Activated CD4-positive, alpha-beta T cell treated with anti-CD3 and anti-CD28 coated beads, Interleukin-2, amount 10 ng/mL, durations not matched to agents 7 days and 5 days (primary cell): ENCODE measurements at places on chromosomes 13 and 19. TPM values are rescaled to one million over a fixed set of nuclear protein-coding genes. Genes with fewer than 3 reads are reported as not detected.
A peak's percentile ranks its signal among the peaks of the same experiment; 100 is the strongest.

The NKG7 gene
- total RNA-seq: 67.2 TPM

The ALOX5AP gene
- total RNA-seq: 66.4 TPM

The KLK5 gene
- total RNA-seq: not detected

The SOX21 gene
- not detected for total RNA-seq

The CDADC1 gene
- 10.5 TPM for total RNA-seq

The NXNL1 gene
- total RNA-seq: not detected

The KCNN4 gene
- total RNA-seq: 34.5 TPM

DNA sequence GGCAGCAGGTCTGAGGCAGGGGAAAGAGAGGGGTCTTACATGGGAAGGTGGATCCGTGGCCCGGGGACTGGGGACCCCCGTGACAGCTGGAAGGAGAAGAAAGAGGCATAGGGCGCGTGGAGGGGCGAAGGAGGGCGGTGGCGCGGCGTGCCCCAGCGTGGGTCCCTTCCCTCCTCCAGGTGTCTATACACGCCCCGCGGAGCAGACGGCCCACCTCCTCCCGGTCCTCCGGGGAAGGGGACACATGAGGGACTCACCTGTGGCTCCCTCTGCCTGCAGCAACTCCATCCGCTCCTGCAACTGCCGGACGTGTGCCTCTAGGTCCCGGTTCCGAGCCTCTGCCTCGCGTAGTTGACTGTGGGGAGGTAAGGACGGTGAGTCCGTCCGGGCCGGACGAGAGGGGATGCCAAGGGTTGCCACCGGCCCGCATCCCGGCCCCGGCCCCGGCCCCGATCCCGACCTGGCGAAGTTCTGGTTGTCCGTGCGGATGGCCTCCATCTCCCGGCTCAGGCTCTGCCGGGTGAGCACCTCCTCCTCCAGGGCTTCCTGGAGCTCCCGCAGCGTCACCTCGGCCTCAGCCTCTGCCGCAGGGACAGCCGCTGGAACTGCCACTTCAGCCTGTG, 2.4 kb upstream of the SIX5 start:
- no peak overlapping the region for H3K27ac ChIP-seq
- no peaks in the 10 kb centered on the region for H3K36me3 ChIP-seq
- H3K4me3 ChIP-seq: no peak overlapping the region
- peaks cover 21% of the 10 kb centered on the region for H3K4me1 ChIP-seq
- DNase-seq: no peak

DNA sequence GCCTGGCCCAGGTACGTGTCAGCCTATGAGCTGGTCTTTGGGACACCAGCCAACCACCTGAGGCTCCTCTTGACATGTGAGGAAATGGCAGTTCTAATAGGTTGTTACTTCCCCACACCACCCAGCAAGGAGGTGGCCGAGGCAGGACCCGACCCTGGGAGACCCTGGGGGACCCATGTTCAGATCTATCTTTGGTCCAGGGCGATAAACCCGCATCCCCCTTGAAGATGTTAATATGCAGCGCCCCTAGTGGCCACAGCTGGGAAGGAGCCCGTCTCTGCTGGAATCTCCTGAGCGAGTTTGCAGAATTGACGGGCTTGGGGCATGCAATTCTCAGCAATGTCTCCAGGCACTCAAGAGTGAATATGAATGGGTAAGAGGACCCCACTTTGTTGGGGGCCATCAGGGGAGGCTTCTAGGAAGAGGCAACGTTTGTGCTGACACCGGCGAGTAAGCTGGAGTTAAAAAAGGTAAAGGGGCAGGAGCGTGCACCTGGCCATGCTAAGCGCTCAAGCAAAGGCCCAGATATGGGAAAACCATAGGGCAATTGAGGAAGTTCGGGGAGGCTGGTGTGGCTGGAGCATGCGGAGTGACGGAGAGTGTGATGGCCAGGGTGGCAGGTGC, 1.5 kb upstream of the MYO1F start:
- H3K27ac ChIP-seq: peak overlapping the region; percentile 51
- H3K36me3 ChIP-seq: peaks cover 32% of the 10 kb centered on the region
- peak; percentile 87 for DNase-seq

- H3K27me3 ChIP-seq: no peaks in the 10 kb centered on the region
- H3K4me3 ChIP-seq: no peak overlapping the region
- H3K36me3 ChIP-seq: no peaks in the 10 kb centered on the region
- H3K4me1 ChIP-seq: no peaks in the 10 kb centered on the region
- no peak overlapping the region for H3K27ac ChIP-seq
Observed at GRCh38 chr13:37187621-37188020, 82.2 kb upstream of the CSNK1A1L start.

- no peak overlapping the region for H3K27ac ChIP-seq
- no peaks in the 10 kb centered on the region for H3K27me3 ChIP-seq
- H3K4me1 ChIP-seq: no peaks in the 10 kb centered on the region
- DNase-seq: no peak
- no peak overlapping the region for H3K4me3 ChIP-seq
Observed at GRCh38 chr13:44730099-44730498, 154.0 kb upstream of the TSC22D1 start.

- H3K27me3 ChIP-seq: no peaks in the 10 kb centered on the region
- peaks cover 3% of the 10 kb centered on the region for H3K4me1 ChIP-seq
- no peaks in the 10 kb centered on the region for H3K36me3 ChIP-seq
- H3K27ac ChIP-seq: no peak overlapping the region
Observed at GRCh38 chr13:45779901-45780300, 71.7 kb downstream of the SIAH3 start.

GRCh38 chr13:20499986-20500385, 25.7 kb downstream of the CRYL1 start:
- no peak for DNase-seq
- no peak overlapping the region for H3K4me3 ChIP-seq
- peaks cover 1% of the 10 kb centered on the region for H3K4me1 ChIP-seq
- H3K27me3 ChIP-seq: no peaks in the 10 kb centered on the region
- H3K27ac ChIP-seq: no peak overlapping the region
- peaks cover 3% of the 10 kb centered on the region for H3K36me3 ChIP-seq

DNA sequence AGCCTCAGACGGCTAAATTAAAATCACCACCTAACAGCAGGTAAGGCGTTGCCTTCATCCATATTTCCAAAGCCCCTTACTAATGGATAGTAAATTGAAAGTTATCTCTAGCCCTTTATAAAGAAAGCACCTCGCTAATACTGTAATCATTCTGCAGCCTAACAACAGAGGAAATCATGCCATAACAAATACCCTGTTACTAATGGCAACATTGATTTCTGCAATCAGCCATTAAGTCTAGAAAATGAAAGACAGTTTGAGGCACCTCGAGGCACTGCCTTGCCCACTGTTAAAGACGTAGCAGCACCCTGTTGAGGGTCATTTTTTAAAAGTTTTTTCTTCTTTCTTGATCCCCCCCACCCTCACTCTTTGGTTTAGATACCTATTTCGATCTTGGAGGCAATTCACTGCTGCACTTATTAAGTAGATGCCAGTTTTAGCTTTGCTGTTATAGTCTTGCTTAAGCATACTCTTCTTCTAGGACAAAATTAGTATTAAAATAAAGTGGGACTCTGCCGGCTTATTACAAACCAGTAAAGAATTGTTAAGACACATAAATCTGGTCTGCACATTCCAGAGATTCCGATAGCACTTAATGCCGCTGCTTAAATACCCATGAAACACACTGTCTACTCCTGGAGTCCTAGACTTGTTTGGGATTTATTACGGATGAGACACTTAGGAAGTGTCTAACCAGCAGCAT, 74.8 kb downstream of the ZNF536 start:
- peaks cover 10% of the 10 kb centered on the region for H3K27me3 ChIP-seq
- H3K27ac ChIP-seq: no peak overlapping the region
- DNase-seq: no peak
- H3K36me3 ChIP-seq: no peaks in the 10 kb centered on the region
- H3K4me3 ChIP-seq: no peak overlapping the region

DNA sequence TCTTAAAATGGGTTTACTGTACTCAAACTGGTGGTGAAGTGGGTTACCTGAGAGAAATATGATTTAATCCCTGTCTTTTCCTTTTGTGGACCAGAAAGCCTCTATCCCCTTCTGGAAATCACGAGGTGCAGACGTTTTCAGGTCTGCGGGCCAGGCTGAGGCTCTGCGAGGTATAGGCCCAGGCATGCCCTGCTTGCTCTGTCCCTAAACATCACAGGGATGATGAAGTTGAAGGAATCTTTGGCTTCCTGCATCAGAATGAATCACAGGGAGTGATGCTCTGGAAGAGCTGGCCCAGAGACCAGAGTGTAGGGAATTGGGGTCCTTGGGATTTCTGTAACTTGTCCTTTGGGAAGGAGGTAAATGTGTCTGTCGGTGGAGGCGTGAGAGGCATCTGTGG, 18.4 kb upstream of the CHST8 start:
- no peaks in the 10 kb centered on the region for H3K36me3 ChIP-seq
- no peaks in the 10 kb centered on the region for H3K4me1 ChIP-seq
- no peak overlapping the region for H3K4me3 ChIP-seq

DNA sequence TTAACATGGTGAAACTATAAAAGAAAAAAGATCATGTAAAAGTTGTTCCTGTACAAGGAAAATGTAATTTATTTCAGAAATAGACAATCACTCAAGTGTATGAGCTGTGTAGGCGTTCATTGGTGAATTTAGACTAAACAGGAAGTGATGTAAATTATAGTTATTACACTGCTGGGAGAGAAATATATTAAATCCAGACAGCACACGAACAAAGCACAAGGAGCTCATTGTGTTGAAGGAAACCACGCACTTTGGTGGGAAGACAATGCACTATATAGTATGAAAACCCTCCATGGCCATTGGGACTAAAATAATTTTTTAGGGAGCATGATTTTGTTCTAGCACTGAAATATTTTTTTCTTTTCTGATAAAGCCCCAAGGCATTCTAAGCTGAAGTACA, 450.5 kb downstream of the KLF12 start:
- peaks cover 25% of the 10 kb centered on the region for H3K36me3 ChIP-seq
- no peak for DNase-seq

DNA sequence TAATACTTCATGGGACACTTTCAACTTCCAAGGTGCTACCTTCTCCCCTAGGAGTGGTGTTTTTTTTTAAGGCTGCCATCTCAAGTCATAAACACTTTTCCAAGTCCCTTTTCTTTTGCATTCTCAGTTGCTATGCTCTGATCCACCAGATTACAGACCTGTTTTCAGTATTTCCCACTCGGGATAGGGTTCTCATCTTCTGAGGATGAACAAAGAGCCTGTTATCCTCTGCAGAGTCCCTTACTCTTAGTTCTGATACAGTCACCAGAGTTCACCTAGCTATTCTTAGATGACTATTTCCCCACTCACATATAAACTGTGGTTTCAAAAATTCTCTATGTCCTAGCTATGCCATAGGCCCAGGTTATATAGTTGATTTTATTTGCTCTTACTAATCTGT, 15.9 kb downstream of the ZDHHC20 start:
- no peaks in the 10 kb centered on the region for H3K27me3 ChIP-seq
- H3K36me3 ChIP-seq: peaks cover 46% of the 10 kb centered on the region
- no peak overlapping the region for H3K27ac ChIP-seq
- H3K4me1 ChIP-seq: peaks cover 13% of the 10 kb centered on the region
- no peak overlapping the region for H3K4me3 ChIP-seq

DNA sequence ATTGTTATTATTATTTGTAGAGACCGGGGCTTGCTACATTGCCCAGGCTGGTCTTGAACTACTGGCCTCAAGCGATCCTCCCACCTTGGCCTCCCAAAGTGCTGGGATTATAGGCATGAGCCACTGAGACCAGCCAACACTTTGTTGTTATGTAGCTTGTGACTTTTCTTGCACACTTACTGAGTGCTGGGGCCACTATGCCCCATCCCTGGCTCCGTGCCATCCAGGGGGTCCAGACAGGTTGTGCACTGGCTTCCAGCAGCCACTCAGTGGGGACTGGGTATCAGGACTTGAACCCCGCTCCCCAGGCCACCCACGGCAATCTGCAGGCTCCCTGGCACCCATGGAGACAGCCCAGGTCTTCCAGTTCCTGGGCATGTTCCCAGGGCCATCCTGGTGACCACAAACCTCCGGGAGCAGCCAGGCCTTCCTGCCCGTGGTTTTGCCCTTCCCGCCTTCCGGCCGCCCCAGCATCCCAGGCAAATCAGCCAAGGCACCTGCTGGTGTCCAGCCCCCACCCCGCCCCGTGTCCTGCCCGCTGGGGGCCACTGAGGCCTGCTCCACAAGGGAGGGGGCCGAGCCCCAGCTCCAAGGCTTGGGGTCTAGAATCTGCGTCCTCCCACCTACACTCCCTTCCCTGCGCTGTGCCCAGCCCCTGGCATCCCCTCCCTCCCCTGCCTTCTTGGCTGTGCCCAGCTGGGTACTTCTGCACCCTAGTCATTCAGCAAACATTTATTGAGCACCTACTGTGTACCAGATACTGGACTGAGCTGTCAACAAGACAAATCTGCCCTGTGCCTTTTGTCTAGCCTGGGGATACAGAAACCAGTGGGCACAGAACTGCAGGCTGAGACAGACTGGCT, 23.7 kb upstream of the SEMA6B start:
- H3K4me3 ChIP-seq: no peak overlapping the region
- DNase-seq: no peak
- H3K27me3 ChIP-seq: peaks cover 53% of the 10 kb centered on the region
- H3K36me3 ChIP-seq: no peaks in the 10 kb centered on the region
- no peak overlapping the region for H3K27ac ChIP-seq

GRCh38 chr13:78593129-78593528, 10.2 kb downstream of the POU4F1 start:
- H3K27me3 ChIP-seq: peaks cover 83% of the 10 kb centered on the region
- no peak overlapping the region for H3K27ac ChIP-seq
- peaks cover 2% of the 10 kb centered on the region for H3K4me1 ChIP-seq
- no peak for DNase-seq

- no peak for DNase-seq
- H3K4me1 ChIP-seq: peaks cover 3% of the 10 kb centered on the region
- peaks cover 13% of the 10 kb centered on the region for H3K27me3 ChIP-seq
Observed at GRCh38 chr19:17975032-17975431, 8.1 kb downstream of the KCNN1 start.

- H3K4me3 ChIP-seq: peak overlapping the region; percentile 82
- H3K36me3 ChIP-seq: no peaks in the 10 kb centered on the region
- peak overlapping the region; percentile 96 for H3K27ac ChIP-seq
Observed at GRCh38 chr13:26186995-26187394, 35.1 kb downstream of the RNF6 start.

- no peak overlapping the region for H3K4me3 ChIP-seq
- no peak for DNase-seq
- H3K27ac ChIP-seq: no peak overlapping the region
- H3K27me3 ChIP-seq: peaks cover 7% of the 10 kb centered on the region
Observed at GRCh38 chr13:50543782-50544181, 299.7 kb downstream of the DLEU7 start.

- peak overlapping the region; percentile 63 for H3K4me3 ChIP-seq
- H3K27ac ChIP-seq: peak overlapping the region; percentile 25
- H3K4me1 ChIP-seq: peaks cover 13% of the 10 kb centered on the region
- no peaks in the 10 kb centered on the region for H3K27me3 ChIP-seq
- peak; percentile 57 for DNase-seq
Observed at GRCh38 chr19:10228920-10229319, 2.2 kb downstream of the S1PR2 start.

DNA sequence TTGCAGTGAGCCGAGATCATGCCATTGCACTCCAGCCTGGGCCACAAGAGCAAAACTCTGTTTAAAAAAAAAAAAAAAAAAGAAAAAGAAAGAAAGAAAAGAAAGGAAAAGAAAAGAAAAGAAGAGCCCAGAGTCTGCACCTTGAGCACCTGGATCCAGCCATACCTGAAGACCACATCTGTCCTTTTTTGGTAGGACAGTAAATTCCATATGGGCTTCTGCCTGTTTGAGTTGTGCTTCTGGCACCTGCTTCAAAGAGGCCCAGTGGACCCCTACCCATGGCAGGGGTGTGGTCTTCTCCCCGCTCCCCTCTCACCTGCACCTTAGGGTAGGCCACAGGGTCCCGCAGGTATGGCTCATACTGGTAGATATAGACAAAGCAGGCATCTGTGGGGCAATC, 5.8 kb downstream of the TM6SF2 start:
- H3K27ac ChIP-seq: no peak overlapping the region
- H3K36me3 ChIP-seq: no peaks in the 10 kb centered on the region
- no peak for DNase-seq
- no peaks in the 10 kb centered on the region for H3K4me1 ChIP-seq
- peaks cover 25% of the 10 kb centered on the region for H3K27me3 ChIP-seq
